Cardiac muscle cell (in vitro differentiated cells and primary cell): ENCODE measurements at places on chromosomes 13 and 19.

GRCh38 chr19:40348961-40349507, 539 bp downstream of the PLD3 start:
- DNase-seq = peak; percentile 48

DNA sequence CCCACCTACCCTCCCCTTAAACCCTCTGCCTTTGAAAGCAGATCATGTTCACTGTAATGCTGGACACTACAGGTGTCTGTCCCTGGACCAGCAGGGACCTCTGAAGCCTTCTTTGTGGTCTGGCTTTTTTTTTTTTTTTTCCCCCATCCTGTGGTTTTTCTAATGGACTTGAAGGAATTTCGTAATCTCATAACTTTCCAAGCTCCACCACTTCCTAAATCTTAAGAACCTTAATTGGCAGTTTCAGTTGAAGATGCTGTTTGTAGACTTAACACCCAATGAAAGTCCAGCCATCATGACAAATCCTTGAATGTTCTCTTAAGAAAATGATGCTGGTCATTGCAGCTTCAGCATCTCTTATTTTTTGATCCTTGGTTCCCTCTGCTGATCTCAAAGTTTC, 45.0 kb upstream of the LRCH1 start:
- DNase-seq = no peak

- no peak for DNase-seq
Observed at GRCh38 chr13:60165391-60166099, 1.8 kb upstream of the DIAPH3 start.

GRCh38 chr13:44715287-44716230, 139.4 kb upstream of the TSC22D1 start:
- DNase-seq = peak; percentile 37

DNA sequence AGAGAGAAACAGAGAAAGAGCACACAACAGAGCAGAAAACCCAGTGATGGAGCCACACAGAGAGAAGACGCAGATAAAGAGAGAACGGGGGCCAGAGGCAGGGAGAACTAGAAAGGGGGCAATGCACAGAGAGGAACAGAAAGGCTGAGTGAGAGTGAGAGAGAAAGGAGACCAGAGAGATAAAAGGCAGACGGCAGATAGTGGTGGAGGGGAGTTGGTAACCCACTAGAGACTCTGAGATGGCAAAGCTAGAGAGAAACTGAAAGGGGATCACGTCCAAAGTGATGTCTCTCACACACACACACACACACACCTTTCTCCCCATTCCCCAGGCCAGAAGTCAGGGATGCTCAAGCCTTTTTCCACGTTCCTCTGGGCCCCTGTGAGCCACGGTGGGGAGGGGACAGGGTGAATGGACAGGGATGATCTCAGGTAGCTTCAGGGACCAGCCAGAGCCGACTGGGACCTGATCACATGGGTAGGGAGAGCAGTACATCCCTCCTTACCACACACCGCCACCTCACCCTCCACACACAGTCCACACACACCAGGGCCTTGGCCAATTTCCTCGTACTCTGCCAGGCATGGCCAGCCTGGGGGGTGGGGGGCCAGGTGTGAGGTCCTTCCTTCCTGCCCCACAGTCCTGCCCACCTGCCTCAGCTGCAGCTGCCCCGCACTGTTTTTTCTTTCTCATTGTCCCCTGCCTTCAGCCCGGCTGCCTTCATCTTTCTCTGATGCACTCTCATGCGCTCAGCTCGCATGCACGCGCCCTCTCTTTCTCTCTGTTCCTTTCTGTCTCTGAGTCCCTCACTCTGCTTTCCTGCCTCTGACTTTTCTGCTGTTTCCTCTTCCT, 22.5 kb upstream of the POU2F2 start:
- DNase-seq = no peak

- no peak for DNase-seq
Observed at GRCh38 chr13:79149210-79149609, 256.8 kb downstream of the RBM26 start.

- DNase-seq = no peak
Observed at GRCh38 chr13:49657241-49657641, 28.9 kb downstream of the ARL11 start.

GRCh38 chr19:5487222-5487621, 32.0 kb downstream of the ZNRF4 start:
- DNase-seq = no peak

DNA sequence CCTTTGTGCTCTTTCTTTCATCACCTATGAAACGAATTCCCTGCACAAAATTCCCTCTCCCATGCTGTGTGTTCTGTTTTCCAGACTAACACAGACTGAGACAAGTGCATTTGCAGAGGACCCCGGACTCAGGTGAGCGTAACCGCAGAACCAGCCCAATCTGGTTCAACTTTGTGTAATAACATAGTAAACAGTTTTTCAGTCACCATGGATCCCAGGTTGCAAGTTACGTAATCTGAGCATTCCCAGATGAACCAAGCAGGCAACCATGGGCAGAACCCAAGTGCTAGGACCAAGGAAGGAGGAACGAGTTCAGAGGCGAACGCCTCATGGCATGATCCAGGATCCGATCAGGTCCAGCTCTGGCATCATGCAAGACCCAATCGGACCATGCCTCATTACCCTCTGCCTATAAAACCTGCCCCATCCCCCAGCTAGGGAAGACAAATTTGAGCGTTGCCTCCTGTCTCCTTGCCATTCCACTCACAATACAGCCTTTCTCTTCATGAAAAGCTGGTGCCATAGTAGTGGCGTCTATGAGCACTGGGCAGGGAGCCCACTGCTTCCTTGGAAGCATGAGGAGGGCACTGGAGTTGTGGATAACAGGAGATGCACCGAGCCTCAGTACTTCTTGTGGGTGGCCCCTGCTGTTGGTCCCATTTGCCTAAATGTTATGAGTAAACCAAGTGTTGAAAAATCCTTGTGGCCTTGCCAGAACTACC, 107.6 kb downstream of the ABCC4 start:
- no peak for DNase-seq

GRCh38 chr19:16402041-16402440, 69.7 kb downstream of the EPS15L1 start:
- no peak for DNase-seq
